ENCODE measurements at places on chromosomes 12 and 14.
A peak's percentile ranks its signal among the peaks of the same experiment; 100 is the strongest.

- no peak for DNase-seq
Observed at GRCh38 chr14:88804035-88804434, 11.3 kb upstream of the EML5 start.

DNA sequence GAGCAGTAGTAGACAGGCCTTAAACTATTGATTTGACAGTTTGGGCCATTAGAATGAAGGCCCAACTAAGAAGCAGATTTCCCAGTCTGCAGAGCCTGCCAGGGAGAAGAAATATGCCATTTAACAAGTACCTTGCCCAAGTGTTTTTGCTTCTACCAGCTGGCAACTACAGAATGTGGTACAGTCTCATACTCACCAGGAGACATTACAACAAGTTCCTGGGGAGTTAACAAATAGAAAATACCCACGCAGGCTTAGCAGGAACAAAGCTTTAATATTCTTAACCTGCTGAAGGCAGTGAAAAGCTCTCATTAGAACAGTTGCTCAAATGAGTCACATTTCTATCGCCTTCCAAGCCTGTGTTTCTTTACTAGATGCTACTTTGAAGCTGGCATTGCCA is 241.0 kb downstream of the TMEM117 start:
- DNase-seq = no peak

DNA sequence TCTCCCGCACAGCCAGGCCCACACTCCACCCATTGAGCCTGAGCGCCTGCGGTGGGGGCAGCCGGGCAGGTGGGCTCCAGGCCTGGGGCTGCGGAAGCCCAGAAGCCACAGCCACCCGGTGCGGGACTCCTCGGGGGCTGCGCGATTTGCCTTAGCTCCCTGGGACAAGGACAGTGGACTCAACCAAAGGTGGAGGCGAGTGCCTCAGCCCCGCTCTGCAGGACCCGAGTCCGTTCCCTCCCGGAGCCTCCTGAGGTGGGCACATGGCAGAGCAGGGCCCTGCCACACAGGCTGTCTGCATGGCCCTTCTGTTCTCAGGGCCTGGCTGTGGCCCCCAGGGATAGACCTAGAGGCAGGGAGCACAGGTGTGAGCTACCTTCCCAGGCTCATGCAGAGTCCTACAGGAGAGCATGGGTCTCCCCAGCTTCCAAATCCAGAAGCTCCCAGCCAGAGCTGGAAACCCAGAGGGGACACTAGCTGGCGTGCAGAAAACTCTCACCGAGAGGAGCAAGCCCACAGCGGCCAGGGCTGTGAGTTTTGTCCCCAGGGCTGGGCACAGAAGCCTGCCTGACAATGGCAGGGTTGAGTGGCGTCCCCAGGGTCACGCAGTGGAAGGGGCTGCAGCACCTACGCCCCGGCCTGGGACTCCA is 22.2 kb upstream of the LRTM2 start:
- DNase-seq = no peak

DNA sequence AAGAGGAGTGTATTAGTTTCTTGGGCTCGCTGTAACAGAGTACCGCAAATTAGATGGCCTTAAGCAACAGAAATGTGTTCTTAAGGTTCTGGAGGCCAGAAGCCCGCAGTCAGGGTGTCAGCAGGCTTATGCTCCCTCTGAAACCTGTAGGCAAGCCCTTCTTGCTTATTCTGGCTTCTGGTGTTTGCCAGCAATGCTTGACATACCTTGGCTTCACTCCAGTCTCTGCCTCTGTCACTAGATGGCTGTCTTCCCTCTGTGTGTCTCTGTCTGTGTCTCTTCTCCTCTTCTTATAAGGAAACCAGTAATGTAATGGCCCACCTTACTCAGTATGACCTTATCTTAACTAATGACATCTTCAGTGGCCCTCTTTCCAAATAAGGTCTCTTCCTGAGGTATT is 85.1 kb downstream of the DERA start:
- DNase-seq = no peak

DNA sequence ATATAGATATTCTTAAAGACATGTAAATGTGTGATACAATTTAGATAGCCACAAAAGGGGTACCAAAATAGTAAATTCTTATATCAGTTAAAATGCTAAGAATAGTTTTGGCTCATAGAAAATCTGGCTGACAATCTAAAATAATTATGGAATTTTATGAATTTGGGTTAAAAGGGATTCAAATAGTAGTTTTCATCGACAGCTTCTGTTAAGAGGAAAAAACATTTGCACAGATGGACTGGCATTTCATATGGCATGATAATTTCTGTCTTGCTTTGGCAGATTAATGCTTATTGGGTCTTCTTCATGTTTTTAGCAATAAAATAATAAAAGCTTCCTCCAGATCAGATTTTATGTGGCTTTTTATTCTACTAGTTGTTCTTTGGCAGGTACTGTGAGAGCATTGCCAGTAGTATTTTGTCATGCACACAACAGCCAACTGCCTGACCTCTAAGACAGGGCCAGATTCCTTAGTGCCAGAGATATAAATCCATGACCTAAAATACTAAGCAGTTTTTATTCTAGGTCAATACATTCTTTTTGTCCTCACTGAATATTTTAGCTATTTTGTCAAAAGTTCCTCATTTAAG is 9.1 kb downstream of the ABCD2 start:
- DNase-seq = no peak

- no peak for DNase-seq
Observed at GRCh38 chr12:108271951-108272872, 66.9 kb downstream of the CMKLR1 start.

DNA sequence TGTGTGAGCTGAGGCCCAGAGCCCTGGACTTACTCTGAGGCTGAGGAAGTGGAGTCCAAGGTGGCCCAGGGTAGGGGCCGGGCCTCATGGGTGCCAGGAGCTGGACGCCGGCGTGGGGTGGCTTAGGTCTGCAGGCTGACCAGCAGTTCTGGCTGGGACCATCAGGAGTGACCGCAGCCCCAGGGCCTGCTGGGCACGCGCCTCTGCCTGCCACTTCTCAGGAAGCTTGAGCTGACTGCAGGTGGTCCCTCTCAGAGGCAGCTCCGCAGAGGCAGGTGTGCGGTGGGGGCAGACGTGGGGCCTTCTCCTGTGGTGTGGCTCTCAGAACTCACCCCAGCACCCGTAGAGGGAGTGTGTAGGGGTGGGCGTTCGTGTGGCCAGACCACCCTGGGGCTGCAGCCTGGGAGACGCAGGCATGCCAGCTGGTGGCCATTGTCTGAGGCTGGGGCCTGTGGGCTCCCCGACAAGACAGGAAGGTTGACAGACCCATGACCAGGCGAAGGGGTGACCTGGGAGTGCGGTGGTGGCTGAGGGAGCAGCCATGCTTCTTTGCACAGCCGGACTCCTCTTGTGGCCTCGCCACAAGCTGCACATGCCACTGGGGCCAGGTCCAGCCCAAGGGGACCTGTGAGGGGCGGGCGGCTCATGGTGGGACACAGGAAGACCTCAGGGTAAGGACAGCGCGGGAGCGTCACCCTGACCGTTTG is 40.0 kb upstream of the TEX22 start:
- DNase-seq = no peak

DNA sequence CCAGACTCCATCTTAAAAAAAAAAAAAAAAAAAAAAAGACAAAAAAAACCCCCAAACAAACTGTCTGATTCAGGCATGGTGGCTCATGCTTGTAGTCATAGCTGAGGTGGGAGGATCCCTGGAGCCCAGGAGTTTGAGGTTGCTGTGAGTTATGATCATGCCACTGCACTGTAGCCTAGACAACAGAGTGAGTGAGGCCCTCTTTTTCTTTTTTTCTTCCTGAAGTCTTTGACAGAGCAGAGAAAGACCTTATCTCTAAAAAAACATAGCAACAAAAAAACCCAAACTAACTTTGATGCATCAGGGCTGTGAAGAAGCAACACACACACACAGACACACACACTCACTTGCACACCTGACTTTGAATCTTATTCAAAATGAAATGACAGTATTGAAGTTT is 7.7 kb upstream of the AMN1 start:
- DNase-seq = peak; percentile 38

GRCh38 chr14:59638885-59639284 is 62.3 kb upstream of the CCDC175 start:
- no peak for DNase-seq

DNA sequence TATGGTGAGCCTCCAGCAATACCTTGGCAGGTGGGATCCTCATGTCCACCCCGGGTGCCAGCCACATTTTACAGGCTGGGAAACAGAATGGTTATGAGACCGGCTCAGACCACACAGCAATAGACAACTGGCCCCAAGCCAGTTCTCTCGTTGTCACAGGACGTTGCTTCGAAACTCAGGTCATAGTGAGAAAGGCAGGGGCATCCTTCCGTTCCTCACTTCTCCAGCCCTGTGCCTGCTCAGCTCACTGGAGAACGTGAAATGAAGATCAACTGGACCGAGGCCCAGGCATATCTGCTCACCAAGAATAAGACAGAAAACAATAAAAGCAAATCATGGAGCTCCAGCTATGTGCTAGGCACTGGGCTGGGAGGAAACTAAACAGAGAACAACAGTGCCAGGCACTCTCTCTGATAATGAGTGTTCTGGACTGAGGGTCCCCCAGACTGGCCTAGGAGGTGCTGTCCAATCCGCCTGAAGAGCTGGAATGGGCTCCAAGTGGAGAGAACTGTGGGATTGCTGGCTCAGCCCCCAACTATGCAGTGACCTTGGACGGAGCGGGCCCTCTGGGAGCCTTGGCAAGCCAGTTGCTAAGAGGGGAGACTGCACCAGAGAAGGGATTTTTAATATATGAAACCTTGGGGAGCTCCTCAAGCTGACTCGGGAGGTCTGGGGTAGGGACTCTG is 18.8 kb upstream of the FAIM2 start:
- no peak for DNase-seq

- DNase-seq = no peak
Observed at GRCh38 chr12:53871367-53871766, 67.3 kb upstream of the HOXC13 start.

DNA sequence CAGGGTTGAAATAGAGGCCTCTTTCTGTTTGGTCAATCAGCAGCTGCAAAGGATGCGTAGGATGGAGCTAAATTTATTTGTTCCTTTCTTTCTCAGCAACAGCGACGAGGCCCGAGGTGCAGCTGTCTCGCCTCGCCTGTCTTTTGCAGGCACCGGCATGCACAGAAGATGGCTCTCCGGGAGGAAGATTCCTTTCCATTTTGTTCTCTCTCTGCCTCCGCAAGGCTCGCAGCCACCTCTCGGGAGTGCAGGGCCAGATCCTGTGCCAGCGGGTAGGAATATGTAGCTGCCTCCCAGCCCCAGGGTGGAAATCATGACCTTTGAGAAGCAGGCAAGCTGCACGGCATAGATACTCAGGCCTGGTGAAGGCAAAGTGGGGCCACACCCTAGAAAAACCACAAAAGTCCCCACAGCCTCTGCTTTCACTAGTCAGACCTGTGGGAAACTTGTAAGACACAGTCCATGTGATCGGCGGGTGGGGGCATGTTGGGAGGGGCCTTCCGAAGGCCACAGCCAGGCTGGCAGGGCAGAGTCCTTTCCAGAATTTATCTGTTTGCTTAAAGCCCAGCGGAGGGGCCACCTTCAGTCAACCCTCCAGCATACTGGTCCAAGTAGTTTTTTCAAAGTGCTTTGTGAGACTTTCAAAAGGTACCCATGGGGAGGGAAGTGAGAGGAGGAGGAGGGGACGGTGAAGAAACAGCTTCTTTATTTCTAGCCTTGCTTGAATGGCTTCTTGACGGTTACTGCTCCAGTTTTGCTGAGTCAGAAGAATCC is at the start of gene MAP1LC3B2:
MAP1LC3B2 (plus strand) TSS at position 220 of the 774 bp plus-strand sequence. CDS start 16,562 bp downstream, outside the sequence.
- peak; percentile 37 for DNase-seq

DNA sequence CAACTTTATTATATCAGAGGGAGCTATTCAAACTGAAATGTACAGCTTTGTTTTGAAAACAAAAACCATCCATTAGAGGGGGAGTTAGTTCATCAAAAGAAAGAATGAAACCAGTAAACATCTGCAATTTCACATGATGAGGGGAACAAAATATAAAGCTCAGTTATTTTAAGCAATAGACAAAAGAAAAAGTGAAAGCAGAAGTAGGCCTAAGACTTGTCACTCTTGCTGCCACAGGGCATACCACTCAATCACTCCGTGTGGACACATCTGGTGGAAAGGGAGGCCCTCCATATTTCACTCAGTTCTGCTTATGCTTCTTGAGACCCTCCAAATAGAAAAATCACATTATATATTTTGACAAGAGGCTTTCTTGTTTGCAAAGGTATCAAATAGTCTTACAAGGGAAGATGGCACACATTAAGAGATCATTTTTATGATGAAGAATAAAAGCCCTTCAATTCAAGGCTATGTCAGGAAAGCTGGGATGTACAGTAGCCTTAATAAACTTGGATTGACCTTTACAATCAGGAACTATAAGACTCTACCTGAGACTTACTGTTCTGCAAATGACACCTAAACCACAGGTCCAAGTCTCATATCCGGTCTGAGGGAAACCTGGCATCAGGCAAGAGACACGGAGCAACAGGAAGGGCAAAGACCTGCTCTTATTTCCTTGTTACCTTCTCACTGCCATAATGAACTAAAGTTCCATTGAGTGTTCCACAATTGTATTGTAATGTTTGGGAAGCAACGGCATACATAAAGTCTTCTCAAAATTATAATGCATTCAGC is 222.5 kb upstream of the GRIP1 start:
- no peak for DNase-seq

DNA sequence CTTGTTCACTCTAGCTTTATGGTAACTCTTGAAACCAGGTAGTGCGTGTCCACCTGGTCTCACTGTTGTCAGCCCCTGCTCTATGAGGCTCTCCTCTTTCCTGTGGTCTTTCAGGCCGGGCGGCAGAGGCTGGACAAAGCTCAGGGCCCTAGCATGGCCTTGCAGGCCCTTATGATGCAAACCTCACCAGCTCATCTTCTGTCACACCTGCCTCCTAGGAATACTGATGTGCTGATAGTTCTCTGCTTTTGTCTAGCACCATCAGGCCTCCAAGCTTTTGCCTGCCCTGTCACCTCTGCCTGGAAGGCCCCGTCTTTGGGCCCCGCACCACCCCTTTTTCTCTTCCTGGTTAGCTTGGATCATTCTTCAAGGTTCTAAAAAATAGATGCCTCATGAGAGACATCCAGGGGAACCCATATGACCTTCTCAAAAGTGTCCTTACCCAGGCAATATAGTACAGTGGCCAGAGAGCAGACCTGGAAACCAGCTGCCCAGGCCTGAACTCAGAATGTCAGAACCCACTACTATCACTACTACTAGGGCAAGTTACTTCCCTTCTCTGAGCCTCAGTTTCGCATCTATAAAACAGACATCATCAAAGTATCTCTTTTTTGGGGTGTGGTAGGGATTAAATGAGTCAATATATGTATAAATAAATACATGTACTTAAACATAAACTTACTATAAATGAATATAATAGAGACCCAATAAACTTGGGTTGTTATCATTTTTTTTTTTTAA is 91.7 kb downstream of the ZFP36L1 start:
- DNase-seq = no peak

- no peak for DNase-seq
Observed at GRCh38 chr12:130708648-130709047, 7.5 kb downstream of the RIMBP2 start.

- DNase-seq = no peak
Observed at GRCh38 chr14:98858158-98858557, 413.8 kb downstream of the BCL11B start.

GRCh38 chr12:95674631-95675030 is 115.9 kb downstream of the NTN4 start:
- no peak for DNase-seq
